Lung (tissue), 17 donors: ENCODE measurements at places on chromosomes 6 and 20.

GRCh38 chr6:108592371-108593337 is 31.9 kb downstream of the FOXO3 start:
- peak; percentile 37 for DNase-seq

- DNase-seq: no peak
Measured at GRCh38 chr6:139372326-139373153, 1.9 kb downstream of the CITED2 start.

GRCh38 chr6:118574051-118574865 is 26.2 kb downstream of the PLN start:
- DNase-seq: no peak

- no peak for DNase-seq
Measured at GRCh38 chr20:25460566-25461280, 53.2 kb downstream of the GINS1 start.

- DNase-seq: no peak
Measured at GRCh38 chr20:33812908-33813462, 1.8 kb downstream of the CHMP4B start.

- DNase-seq: no peak
Measured at GRCh38 chr6:168362276-168362990, 42.9 kb upstream of the DACT2 start.

GRCh38 chr6:142121342-142121741 is 11.4 kb upstream of the GJE1 start:
- no peak for DNase-seq

- DNase-seq: no peak
Measured at GRCh38 chr20:40980828-40981310, 47.8 kb upstream of the TOP1 start.

DNA sequence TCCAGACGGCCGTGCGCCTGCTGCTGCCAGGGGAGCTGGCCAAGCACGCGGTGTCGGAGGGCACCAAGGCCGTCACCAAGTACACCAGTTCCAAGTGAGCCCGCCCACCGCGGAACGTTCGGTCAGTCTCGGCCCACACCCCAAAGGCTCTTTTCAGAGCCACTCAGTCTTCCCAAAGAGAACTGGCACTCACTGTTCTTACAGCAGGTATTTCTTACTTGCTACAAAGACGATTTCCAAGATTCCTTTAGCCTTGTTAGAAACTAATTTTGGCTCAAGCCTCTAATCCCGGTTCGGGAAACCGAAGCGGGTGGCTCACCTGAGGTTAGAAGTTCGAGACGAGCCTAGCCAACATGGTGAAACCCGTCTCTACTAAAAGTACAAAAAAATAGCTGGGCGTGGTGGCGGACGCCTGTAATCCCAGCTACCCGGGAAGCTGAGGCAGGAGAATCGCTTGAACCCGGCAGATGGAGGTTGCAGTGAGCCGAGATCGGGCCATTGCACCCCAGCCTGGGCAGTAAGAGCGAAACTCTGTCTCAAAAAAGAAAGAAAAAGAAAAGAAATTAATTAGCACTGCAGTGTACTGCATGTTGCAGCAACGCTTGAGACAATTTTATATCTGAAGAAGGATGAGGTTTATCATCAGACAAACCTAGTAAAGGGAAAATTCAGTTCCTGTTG is 73.1 kb downstream of the OR2B2 start:
- peak; percentile 67 for DNase-seq

GRCh38 chr6:82015043-82015442 is 232.5 kb downstream of the IBTK start:
- DNase-seq: no peak

DNA sequence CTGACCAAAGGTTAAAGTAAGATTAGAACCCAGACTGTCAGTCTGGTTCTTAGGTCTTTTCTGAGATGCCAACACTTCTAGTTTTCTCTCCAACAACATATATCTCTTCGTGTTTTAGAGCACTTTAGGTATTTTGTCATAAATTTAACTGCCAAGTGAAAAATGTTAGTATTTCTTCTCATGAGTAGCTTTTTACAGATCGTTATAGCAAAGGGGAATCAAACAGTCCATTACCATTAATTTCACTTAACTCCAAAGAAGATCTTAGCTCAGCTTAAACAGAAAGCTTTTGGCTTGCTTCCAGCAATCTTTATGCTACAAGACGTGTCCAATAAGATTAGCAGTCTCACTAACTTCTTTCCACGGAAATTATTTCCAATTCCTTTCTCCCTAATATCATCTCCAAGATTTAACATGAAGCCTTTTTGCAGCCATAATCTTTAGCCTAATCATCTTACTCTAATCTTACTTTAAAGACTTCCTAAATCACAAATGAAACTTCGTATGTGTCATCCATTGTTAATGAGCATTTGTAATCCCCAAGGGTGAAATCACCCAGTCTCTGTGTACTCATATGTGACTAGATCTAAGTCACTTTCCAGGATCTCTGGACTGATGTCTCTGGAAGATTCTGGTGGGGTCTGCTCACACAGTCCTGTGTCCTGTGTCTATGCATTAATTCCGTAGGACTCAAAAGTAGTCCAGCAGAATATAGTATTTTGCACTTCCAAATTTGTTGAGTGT is 38.7 kb downstream of the MOXD1 start:
- peak; percentile 88 for DNase-seq

DNA sequence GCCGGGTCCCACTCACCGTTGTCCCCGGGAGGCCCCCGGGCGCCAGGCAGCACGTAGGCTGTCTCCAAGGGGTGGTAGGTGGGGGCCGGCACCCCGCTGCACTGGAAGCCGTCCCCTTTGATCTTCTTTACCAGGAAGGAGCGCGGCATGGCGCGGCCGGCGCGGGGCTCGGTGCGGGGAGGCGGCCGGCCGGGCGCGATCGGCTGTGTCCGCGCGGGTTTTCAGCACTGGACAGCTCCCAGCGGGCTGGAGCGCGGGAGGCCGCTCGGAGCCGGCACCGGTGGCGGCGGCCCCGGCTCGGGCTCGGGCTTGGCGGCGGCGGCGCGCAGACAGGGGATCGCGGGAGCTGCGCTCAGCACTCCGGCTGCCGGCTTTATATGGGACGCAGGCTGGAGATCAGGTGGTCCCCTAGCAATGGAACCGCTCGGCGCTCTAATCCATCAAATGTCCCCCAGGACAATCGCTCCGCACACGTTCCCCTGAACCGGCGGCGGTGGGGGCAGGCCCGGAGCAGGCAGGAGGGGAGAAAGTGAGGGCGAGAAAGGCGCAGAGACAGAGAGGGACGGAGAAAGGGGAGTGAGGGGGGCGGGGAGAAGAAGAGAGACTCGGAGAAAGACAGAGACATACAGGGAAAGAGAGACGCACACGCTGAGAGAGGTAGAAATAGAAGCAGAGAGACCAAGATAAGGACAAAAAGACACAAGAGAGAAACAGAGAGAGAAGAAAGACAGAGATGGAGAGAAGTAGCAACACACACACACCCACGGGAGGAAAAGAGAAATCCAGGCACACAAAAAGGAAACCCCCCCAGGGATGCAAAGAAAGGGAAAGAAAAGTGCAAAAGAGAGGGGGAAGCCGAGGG is at the start of gene SCRT2:
Gene SCRT2, minus strand, starts transcription at position 350 of the 862 bp plus-strand sequence. Its CDS starts 201 bp downstream, at position 149.
- DNase-seq: peak; percentile 87

GRCh38 chr6:107217248-107217647 is 101.9 kb upstream of the BEND3 start:
- no peak for DNase-seq
